ENCODE measurements at places on chromosomes 6 and 20. TPM values are rescaled to one million over a fixed set of nuclear protein-coding genes. Genes with fewer than 3 reads are reported as not detected.

DNA sequence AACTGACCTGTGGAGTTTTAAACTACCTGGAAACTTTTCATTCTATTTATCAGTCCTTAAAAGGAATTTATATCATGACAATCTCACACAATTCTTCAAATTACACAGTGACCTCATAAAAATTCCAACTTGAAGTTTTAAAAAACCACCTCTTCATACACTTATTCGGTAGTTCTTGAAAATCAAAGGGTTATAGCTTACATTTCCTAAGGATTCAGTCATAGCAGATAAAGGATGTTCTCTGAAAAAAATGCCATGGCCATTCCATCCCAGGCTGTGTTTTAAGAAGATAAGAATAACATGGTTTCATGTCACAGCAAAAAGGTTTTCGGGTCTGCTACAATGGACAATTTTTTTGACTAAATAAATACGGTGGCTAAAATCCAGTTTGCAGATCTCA is 41.2 kb downstream of the GOPC start:
- DNase-seq = no peak
- H3K4me1 ChIP-seq = no peaks in the 10 kb centered on the region
- no peaks in the 10 kb centered on the region for H3K36me3 ChIP-seq
- no peak overlapping the region for H3K4me3 ChIP-seq
- H3K27me3 ChIP-seq = no peaks in the 10 kb centered on the region

DNA sequence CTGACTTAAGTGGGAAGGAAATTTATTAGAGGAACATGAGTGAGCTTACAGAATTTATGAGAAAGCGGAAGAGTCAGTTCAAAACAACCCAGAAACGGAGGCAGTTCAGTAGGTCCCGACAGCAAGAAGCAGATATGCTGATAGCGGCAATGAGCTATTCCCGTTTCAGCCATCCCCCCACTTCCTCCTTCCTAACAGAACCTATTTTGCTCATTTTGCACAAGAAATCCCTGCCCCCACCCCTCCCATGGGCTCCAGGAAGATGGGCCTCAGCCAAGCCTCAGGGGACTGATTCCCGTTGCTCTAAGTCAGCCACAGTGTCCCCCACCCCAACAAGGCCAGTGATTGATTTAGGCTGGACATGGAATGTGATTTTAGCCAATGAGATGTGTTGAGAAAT is 157.5 kb downstream of the CEBPB start:
- peak overlapping the region; percentile 53 for H3K27ac ChIP-seq
- no peak overlapping the region for H3K4me3 ChIP-seq
- H3K4me1 ChIP-seq = no peaks in the 10 kb centered on the region
- H3K36me3 ChIP-seq = no peaks in the 10 kb centered on the region
- no peak for DNase-seq

DNA sequence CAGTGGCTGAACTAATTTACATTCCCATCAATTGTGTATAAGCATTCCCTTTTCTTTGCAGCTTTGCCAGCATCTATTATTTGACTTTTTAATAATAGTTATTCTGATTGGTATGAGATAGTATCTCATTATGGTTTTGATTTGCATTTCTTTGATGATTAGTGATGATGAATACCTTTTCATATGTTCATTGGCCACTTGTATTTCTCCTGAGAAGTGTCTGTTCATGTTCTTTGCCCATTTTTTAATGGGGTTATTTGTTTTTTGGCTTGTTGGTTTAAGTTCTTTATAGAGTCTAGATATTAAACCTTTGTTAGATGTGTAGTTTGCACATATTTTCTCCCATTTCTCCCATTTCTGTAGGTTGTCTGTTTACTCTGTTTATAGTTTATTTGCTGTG is 16.6 kb downstream of the CENPW start:
- H3K36me3 ChIP-seq = no peaks in the 10 kb centered on the region
- H3K4me3 ChIP-seq = no peak overlapping the region
- no peak overlapping the region for H3K27ac ChIP-seq
- H3K4me1 ChIP-seq = no peaks in the 10 kb centered on the region
- H3K27me3 ChIP-seq = no peaks in the 10 kb centered on the region

- H3K27me3 ChIP-seq = no peaks in the 10 kb centered on the region
- no peaks in the 10 kb centered on the region for H3K36me3 ChIP-seq
- H3K4me3 ChIP-seq = no peak overlapping the region
- no peaks in the 10 kb centered on the region for H3K4me1 ChIP-seq
- no peak overlapping the region for H3K27ac ChIP-seq
Measured at GRCh38 chr20:58682656-58683531, 9.7 kb upstream of the NPEPL1 start.

Gene GATA5
- 17.8 TPM for total RNA-seq

GRCh38 chr6:114428341-114428740 is 85.5 kb upstream of the HS3ST5 start:
- H3K27ac ChIP-seq = no peak overlapping the region
- DNase-seq = no peak
- no peaks in the 10 kb centered on the region for H3K27me3 ChIP-seq
- no peaks in the 10 kb centered on the region for H3K4me1 ChIP-seq

Gene LRRC73
- total RNA-seq = not detected

DNA sequence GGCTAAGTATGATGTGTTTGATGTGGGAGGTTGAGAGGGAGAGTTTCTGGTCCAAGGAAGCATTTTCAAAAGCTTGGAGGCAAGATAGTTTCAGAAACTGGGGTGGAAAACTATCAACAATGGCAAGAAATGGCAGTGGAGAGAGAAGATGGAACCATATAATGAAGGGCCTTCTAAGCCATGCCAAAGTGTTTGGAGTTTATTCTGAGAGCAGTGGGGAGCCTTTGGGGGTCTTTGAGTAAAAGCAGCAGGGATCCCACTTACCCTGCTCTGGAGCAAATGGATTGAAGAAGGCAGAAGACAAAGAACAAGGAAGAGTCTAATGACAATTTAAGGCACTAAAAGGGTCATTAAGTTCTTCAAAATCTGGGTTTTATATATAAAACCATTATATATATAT is 538.9 kb downstream of the UTRN start:
- no peak for DNase-seq
- no peak overlapping the region for H3K27ac ChIP-seq
- no peaks in the 10 kb centered on the region for H3K27me3 ChIP-seq
- no peak overlapping the region for H3K4me3 ChIP-seq
- no peaks in the 10 kb centered on the region for H3K36me3 ChIP-seq

DNA sequence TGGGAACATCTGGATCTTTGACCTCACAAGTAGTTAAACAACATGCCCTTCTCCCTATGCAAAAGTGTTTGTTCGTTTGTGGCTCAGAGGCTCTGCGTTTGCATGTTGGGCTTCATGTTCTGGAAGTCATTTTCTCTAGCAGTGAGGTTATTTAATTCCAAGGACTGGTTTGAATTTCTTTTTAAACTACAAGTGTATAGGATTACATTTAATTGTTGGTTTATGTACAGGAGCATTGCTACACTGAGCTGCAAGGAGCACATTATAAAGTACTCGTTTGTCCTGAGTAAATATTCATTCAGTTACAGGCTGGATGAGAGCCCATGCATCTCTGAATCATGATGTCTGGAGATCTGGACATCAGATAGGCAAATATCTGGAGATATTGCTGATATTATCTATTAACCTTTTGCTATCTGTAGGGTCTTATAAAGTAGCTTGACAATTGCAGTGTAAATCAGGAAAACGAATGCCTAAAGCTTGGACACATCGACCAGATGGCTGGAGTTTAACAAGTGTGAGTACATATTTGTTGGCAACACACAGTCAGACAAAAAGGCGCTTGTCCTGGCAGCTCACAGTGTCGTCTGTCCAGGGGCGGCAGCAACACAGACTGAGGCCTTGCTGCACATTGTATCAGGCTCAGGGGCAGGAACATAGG is 84.6 kb downstream of the PDE7B start:
- H3K27me3 ChIP-seq = no peaks in the 10 kb centered on the region
- H3K4me3 ChIP-seq = no peak overlapping the region
- no peaks in the 10 kb centered on the region for H3K36me3 ChIP-seq
- no peak for DNase-seq
- no peaks in the 10 kb centered on the region for H3K4me1 ChIP-seq

DNA sequence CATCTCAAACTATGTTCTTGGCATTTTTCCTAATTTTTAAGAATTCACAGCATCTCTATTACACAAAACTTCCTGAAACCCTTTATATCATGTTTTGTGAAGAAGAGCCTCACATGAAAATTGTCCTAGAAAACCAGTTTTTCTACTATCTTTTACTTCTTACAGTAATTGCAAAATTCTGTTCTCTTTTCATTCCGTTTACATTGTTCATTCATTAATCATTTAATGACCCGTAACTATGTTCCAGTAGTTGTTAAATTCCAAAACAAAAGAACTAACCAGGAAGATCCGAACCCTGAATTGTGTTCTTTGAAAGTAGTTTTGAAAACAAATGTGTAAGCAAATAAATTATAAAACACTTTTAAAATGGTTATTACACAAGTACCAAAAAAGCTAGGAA is 597.0 kb downstream of the EYS start:
- H3K27me3 ChIP-seq = no peaks in the 10 kb centered on the region
- no peak for DNase-seq
- H3K36me3 ChIP-seq = no peaks in the 10 kb centered on the region

Gene RNF182
- total RNA-seq = not detected

Gene WFDC5
- not detected for total RNA-seq

GRCh38 chr6:81826784-81827183 is 74.3 kb upstream of the TENT5A start:
- H3K36me3 ChIP-seq = no peaks in the 10 kb centered on the region
- no peak for DNase-seq
- H3K27ac ChIP-seq = no peak overlapping the region
- no peaks in the 10 kb centered on the region for H3K27me3 ChIP-seq
- no peak overlapping the region for H3K4me3 ChIP-seq
- H3K4me1 ChIP-seq = no peaks in the 10 kb centered on the region

DNA sequence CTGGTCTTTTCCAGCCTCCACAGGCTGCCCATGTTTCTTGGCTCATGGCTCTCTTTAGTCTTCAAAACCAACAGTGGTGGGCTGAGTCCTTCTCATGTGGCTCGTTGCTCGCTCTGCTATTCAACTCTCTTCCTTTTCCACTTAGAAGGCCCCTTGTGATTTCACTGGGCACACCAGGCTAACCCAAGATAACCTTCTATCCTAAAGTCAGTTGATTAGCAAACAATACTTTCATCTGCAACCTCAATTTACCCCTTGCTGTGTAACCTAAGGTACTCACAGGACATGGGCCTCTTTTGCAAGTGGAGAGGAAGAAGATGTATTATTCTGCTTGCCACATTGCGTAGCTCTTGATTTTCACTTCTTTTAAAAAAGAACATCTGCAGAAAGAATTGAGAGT is 79.6 kb downstream of the UTRN start:
- no peaks in the 10 kb centered on the region for H3K4me1 ChIP-seq
- no peaks in the 10 kb centered on the region for H3K36me3 ChIP-seq
- H3K4me3 ChIP-seq = no peak overlapping the region
- DNase-seq = no peak

Gene GSTA2
- total RNA-seq = not detected

Gene ENPP5
- 0.73 TPM for total RNA-seq

DNA sequence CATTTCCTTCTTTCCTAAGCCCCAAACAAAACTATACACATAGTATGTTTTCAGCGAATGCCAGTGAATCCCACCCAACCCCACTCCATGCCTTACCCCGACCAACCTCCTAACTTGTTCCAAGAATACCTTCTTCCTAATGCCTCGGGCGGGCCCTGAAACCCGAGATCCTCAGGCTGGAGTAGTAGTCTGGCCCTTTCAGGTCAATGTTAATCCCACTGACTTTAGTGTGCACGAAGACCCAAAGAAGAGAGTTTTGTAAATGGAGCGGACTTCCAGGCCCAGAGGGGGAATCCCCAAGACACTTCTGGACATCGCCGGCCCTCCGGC is 394 bp downstream of the YIPF3 start:
- no peaks in the 10 kb centered on the region for H3K27me3 ChIP-seq
- no peak for DNase-seq
- peak overlapping the region; percentile 86 for H3K27ac ChIP-seq
- H3K4me3 ChIP-seq = peak overlapping the region; percentile 70
- H3K36me3 ChIP-seq = no peaks in the 10 kb centered on the region

DNA sequence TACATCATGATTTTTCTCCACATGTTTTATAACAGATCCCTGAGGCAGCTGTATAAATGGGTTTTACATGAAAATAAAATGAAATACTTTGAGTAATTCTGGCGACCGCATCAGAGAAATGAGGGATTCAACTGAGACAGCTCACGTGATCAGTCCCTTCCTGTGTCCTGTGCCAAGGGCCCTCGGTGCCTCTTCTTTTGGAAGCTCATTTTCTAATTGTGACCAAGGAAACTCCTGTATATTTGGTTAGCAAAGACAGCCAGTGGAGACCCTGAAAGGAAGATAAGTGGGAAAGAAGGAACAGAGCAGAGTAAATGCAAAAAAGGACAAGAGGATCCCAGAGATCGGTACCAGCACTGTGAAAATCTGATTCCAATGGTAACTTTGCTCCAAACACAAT is 129.9 kb downstream of the FYN start:
- DNase-seq = no peak
- no peaks in the 10 kb centered on the region for H3K4me1 ChIP-seq
- H3K4me3 ChIP-seq = no peak overlapping the region
- H3K27ac ChIP-seq = peak overlapping the region; percentile 16

DNA sequence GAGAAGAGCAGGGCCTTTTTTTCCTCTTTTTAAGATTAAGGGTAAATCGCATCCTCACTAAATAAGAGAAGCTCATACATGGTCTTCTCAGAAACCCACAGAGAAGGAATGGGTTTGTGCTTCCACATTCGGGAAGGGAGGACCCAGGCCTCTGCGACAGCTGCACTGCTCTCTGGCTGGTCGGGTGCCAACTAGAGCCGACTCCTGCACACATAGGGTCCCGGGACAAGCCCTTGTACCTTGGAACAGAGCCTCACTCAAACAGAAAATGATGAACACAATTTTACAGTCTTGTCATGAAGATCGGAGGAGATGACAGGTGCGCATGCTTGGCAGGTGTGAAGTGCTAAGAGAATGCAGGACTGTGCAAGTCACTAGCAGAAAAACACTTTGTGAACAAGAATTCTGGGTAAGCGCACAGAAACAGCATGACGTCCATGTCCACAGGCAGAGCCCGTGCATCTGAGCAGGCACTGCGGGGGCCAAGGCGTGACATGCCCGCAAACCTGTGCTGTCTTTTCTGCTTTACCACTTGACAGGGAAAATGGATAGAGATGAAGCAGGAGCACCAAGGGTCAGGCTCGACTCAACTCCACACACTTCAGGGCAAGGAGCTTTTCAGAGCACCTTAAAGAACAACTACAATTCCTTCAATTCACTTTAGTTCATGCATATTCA is 101.0 kb upstream of the MPC1 start:
- H3K4me3 ChIP-seq = no peak overlapping the region
- H3K27ac ChIP-seq = no peak overlapping the region
- no peaks in the 10 kb centered on the region for H3K27me3 ChIP-seq

DNA sequence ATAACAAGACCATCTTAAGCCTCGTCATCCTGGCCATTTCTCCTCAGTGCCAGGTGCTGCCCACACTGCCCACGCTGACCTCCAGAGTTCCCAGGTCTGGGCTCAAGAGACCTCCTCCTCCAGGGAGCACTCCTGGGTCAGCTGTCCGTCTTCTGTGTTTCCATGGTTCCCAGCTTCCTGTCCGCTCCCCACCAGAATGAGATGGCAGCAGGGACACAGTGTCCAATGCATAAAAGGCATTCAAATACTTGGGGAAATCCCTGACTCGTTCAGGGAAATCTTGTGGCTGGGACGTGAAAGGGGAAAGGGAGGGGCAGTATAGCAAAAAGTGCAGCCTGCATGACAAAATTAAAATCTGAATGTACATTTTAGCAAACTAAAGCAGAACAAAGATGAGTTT is 54.3 kb downstream of the SLC23A2 start:
- no peak overlapping the region for H3K4me3 ChIP-seq
- H3K4me1 ChIP-seq = no peaks in the 10 kb centered on the region
- DNase-seq = no peak
- H3K27ac ChIP-seq = peak overlapping the region; percentile 25

- H3K4me3 ChIP-seq = peak overlapping the region; percentile 84
- H3K27ac ChIP-seq = peak overlapping the region; percentile 98
- H3K4me1 ChIP-seq = peaks cover 9% of the 10 kb centered on the region
Measured at GRCh38 chr6:32176476-32177182, 745 bp upstream of the AGPAT1 start.

Data from uterus (tissue), 4 donors.